ENCODE measurements at places on chromosomes 5 and 9.

GRCh38 chr9:92608241-92608908 lies 61.6 kb downstream of the IPPK start:
- DNase-seq = no peak

GRCh38 chr5:127863610-127864395 lies 160.6 kb downstream of the CCDC192 start:
- no peak for DNase-seq

DNA sequence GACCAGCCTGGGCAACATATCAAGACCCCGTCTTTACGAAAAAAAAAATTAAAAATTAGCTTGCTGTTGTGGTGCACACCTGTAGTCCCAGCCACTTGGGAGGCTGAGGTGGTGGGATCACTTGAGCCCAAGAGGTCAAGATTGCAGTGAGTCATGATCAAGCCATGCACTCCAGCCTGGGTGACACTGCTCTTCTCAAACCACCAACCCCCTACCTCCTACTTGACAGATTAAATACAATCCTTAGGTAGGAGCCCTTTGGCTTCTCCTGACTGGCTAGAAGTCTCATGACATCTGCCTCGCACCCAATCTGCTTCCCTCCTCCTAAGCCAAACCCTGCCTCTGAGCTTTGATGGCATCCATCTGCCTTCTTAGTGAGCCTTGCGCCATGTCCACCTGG lies 11.6 kb upstream of the FBP1 start:
- DNase-seq = no peak

DNA sequence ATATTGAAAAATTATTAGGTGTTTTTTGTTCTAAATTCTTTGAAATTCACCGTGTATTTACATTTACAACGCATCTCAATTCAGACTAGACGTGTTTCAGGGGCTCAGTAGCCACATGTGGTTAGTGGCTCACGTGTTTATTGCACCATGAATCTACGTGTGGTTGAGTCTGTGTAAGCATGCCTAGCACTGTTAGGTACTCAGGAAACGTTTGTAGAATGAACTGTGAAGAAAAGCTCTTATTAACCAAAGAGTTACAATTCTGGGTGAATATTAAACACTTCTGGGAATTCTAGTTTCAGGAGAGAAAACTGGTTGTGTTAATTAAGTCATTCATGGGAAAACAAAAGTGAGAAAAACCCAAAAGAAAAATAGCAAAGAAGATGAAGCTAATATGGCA lies 117.5 kb upstream of the CDH6 start:
- no peak for DNase-seq

GRCh38 chr5:96080557-96080956 lies 118.9 kb upstream of the ELL2 start:
- DNase-seq = no peak

DNA sequence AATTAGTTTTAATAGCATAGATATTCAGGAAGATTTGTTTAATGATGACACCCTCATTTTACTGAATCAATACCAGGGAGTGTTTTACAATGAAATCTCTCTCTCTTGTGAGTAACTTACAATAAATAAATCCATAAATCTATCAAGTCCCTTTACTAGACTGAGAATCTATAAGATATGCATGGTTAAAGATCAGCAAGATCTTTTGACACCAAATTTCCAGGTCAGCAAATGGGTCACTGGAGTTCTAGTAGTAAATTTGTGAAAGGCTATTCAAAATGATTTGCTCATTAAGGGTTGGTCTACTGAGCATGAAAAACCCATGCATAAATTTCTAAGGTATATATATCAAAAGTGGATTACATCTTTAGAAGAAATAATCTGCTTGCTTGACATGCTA lies 512.1 kb upstream of the ITGA1 start:
- DNase-seq = no peak

DNA sequence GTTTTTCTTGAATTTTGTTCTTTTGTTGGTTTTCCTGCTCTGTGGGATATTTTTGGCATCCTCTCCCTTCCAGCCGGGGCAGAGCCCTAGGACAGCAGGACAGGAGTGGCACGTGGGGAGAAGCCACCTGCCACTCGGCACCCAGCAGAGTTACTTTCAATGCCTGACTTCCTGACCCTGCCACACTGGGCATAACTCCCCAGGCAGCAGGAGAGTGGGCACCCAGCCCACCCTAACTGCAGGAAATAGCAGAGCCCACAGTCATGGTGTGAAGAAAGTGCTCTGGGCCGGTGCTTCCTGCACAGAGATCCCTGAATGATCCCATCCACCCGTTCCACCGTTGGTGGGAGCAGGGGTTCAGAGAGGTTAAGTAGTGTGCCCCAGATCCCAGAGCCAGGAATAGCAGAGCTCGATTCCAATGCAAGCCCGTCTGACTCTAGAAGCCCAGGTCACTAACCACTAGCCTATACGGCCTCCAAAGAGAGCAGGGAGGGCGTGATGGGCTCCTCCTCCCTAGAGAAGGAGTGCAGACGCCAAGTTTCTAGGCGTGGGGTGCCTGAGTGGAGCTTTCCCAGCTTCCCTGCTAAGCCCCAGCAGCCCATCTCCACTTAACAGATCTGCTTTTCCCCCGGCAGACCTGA lies 8.1 kb upstream of the NUP214 start:
- DNase-seq = no peak

DNA sequence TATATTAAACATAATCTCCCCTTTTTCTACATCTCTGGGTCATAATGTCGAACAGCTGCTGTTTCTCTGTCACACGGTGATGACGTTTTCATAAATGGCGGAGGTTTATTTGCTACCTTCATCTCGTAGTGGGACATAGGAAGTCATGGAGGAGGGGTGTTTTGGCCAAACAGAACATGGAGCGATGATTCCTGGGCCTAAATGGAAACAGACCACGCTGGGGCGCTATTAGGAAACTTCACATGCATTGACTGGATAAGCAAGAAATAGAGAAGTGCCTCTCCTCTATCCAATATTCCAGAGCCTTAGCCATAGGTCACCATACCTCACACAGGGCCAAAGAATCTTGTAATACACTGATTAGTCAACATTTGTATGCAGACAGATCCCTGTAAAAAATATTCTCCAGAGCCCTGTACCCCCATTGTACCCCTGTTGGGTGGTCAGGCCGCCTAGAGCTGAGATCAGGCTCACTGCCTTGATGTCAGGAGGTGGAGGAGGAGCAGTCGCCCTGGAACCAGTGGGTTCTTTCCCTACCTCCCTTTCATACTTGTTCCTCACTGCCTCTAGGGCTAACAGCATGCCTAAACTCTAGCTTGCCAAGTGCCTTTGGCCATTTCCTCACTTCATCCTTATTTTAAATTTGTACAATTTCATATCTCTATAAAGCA lies 77.8 kb upstream of the SPIN1 start:
- DNase-seq = no peak

- DNase-seq = no peak
Measured at GRCh38 chr9:124005029-124005771, 6.4 kb upstream of the LHX2 start.

All from HS-5 (cell line).